ENCODE measurements at places on chromosomes 1 and 21.

- DNase-seq, result no peak
Observed at GRCh38 chr1:162475539-162476185, 22.0 kb upstream of the UHMK1 start.

- no peak for DNase-seq
Observed at GRCh38 chr1:205751036-205751651, 1.2 kb upstream of the NUCKS1 start.

- DNase-seq, result no peak
Observed at GRCh38 chr1:68128157-68128556, 77.7 kb upstream of the DIRAS3 start.

DNA sequence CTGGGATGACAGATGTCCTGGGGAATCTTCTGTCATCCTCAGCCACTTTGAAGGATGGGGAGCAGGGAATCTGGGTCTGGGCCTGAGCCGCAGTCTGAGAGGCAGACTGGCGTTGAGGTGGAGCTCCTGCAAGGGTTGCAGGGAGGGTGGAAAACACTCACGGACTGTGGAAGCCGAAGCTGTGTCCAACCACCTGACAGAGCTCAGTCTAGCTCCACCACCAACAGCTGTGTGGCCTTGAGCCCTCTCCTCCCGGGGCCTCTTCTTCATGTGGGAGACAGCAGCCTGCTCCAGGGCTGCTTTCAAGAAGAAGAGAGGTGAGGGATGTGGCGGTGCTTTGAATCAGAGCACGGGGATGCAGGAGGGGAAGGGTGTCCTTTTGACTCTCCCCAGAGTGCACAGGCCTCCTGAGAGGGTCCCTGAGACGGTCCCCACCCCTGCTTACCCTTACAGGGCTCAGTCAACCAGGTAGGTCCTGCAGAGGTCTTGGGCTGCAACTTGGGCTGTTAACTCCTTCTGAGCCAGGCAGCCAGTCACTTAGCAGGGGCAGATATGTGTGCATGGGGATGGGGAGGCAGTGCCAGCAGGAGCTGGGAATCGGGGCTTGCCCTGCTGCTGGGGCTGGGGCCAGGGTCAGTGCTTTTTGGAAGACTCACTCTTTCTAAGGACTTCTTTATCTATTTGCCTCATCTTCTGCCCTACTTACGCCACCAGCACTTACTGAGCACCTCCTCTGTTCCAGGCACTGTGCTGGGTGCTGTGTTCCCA is 216.3 kb downstream of the PTPRU start:
- no peak for DNase-seq

DNA sequence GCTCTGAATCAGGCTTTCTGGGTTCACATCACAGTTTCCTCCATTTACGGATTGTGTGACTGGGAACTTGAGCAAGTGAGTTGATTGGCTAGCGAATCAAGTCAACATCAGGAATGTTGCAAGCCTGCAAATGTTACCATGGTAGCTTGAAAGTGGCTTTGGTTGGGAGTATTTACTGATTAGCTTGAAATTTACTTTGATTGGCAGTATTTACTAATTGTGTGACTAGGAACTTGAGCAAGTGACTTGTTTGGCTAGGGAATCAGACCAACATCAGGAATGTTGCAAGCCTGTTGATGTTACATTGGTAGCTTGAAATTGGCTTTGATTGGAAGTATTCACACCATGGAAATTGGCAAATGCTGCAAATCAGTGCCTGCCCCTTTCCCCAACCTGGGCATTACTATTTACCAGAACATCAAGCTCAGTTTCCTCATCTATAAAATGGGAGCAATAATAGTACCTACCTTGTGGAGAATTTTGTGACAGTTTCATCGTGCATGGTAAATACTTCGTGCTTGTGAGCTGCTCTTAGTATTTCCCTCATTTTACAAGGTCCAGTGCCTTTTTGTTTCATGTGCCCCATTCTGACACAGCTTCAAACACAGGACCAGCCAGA is 23.1 kb upstream of the B3GALNT2 start:
- DNase-seq, result no peak

DNA sequence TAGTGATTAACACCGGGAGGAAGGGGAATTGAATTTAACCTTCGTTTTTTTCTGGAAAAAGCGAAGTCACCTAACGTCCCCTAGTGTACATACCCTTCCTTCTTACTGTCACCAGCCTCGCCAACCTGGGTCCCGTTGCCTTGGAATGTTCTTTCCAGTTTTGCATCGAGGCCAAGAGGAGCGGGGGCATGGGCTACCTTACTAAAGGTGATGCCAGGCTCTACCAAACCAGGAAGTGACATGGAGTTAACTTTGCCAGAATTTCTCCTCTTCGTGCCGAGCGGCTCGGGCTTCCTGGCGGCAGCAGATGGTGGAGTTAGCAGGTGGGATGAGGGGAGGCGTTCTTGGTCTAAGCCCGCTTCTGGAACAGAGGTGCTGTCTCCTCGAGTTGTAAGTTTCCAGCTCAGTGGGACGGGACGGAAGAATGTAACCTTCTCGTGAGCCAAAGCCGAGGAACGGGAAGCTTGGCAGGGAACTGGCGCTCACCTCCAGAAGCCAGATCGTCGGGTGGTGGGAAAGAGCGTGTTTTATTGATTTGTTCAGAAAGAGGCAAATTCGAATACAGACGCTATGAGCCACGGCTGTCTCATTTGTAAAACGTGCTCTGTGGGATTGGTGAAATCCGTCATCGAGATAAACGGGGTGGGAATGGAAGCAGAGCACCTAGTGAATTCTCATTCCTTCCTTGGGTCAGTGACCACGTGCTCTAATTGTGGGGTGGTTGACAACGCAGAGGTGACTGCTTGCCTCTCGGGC is 486 bp downstream of the NIPAL3 start:
- no peak for DNase-seq

DNA sequence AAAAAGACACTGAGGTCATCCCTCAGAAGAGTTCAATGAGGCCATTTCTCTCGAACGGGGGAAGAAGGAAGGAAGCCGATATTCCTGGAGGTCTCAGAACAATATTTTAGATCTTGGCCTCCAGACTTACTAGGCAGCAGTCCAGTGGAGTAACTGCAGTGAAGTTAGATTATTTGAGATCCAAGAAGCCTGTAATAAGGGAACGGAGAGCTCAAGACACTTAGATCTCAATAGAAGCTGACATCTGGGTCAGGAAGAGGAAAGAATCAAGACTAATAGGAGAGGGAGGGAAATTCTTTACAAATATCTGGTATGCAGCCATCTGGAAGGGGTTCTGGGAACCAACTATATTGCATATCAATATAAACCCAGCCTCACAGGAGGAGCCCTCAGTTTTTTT is 13.6 kb upstream of the ENAH start:
- no peak for DNase-seq

DNA sequence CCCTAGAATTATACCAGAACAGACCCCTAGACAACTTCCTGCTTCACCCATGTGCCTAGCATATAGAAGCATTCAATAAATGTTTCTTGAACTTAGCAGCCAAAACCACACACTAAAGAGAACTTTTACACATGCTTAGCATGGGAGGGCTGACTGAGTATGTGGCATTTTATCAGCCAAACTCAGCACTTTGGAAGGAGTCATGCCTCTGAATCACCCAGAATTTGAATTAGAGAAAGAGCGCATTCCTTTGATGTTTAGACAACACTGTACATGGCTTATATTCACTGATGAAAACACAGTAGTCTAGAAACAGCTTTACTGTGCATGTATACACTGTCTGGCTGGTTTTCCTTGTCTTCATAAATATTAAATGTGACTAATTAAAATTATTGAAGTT is 26.1 kb downstream of the SPAG17 start:
- no peak for DNase-seq

- peak; percentile 91 for DNase-seq
Observed at GRCh38 chr1:15261155-15262002, 14.4 kb downstream of the FHAD1 start.

DNA sequence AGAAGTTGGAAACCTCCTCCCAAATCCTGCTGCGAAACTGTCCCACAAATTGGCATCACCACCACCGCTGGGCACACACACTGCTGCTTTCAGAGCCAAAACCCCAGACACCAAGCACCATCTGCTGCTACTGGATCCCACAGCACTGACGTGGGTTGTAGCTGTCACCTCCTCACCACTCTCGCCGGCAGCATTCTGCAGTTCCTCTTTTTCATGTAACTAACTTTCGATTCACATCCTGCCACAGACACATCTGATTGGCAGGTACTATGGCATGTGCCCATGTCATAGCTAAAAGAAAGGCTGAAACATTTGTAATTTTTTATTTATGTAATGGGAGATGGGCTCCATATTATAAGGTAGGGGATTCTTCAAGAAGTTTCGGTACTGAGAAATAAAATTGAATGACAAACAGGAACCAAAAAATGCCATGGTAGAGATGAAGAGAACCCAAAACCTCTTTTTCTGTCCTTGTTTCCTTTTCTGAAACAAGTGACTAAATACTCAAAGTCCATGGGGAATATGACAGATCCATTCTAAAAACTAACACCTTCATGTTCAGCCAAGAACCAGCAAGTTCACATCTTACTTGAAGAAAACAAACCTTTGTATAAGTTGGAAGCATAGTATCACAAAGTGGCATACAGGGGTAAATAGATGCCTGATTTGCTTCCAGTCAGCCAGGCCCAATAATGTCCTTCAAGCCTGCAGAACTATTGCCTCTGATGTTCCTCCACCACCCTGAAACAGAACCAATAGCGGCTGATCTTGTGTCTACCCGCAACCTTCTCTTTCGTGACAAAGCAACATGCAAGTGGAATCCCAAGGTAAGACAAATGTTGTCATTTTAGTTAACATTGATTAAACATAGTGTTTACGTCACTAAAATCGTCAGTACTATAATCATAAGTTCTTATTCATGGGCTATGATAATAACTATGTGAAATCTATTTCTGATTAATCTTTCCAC is 26.6 kb upstream of the RGS13 start:
- DNase-seq, result no peak

- DNase-seq, result no peak
Observed at GRCh38 chr1:211925016-211925415, 94.5 kb upstream of the LPGAT1 start.
